Naive B cell (primary cell): ENCODE measurements at places on chromosomes 2 and 18.

DNA sequence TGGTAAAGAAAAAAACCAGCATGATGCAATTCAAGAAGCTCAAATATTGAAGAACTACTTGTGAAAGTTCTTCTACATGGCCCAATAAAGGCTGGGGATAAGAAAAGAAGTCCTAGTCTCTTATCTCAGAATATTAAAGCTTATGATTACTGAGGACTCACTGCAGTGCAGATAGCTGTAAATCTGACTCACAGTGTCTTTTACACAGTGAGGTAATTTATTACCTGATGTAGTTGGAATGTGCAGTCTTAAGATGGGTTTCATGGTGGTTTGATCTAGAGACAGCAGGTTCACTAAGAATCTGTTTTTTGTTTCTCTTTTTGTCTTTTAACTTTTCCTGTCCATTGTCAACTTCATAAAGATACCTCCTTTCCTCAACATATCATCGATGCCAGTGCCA is 484.0 kb upstream of the MAP2 start:
- H3K27me3 ChIP-seq, result no peaks in the 10 kb centered on the region
- no peak for DNase-seq
- no peak overlapping the region for H3K27ac ChIP-seq
- H3K4me3 ChIP-seq, result no peak overlapping the region
- no peaks in the 10 kb centered on the region for H3K36me3 ChIP-seq

DNA sequence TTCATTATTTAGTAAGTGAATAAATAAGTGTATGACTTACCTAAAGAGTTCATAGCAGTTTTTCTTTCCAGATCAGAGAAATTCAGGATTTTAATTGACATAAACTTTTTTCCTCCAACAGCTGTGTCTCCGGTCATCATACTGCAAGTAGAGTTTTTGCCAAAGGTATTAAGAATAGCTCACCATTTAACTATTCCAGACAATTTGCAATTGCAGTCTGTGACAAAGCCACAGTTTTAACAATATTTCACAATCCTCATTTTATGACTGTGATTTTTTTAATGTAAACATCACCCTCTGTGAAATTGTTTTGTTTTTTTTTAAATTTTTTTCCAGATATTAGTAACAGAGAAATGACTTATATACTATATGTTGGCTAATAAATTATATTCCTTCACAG is 199.1 kb downstream of the TRIB2 start:
- DNase-seq, result no peak
- H3K36me3 ChIP-seq, result no peaks in the 10 kb centered on the region
- H3K27ac ChIP-seq, result no peak overlapping the region
- peaks cover 37% of the 10 kb centered on the region for H3K27me3 ChIP-seq

GRCh38 chr2:48337871-48338270 is 192.1 kb upstream of the STON1 start:
- H3K36me3 ChIP-seq, result peaks cover 13% of the 10 kb centered on the region
- H3K27me3 ChIP-seq, result no peaks in the 10 kb centered on the region
- peaks cover 20% of the 10 kb centered on the region for H3K4me1 ChIP-seq
- no peak for DNase-seq

- no peak for DNase-seq
- H3K27me3 ChIP-seq, result no peaks in the 10 kb centered on the region
- H3K4me1 ChIP-seq, result no peaks in the 10 kb centered on the region
These were observed 1963.3 kb upstream of the PIK3C3 start for GRCh38 chr18:39991696-39992265.

GRCh38 chr2:28135799-28136198 is 245.3 kb downstream of the BABAM2 start:
- H3K27me3 ChIP-seq, result no peaks in the 10 kb centered on the region
- H3K4me1 ChIP-seq, result peaks cover 9% of the 10 kb centered on the region
- no peak overlapping the region for H3K4me3 ChIP-seq
- peaks cover 17% of the 10 kb centered on the region for H3K36me3 ChIP-seq
- H3K27ac ChIP-seq, result no peak overlapping the region

GRCh38 chr2:10798783-10799182 is 13.8 kb downstream of the PDIA6 start:
- no peak overlapping the region for H3K4me3 ChIP-seq
- peaks cover 9% of the 10 kb centered on the region for H3K4me1 ChIP-seq
- no peak for DNase-seq
- H3K27ac ChIP-seq, result peak overlapping the region; percentile 57
- peaks cover 25% of the 10 kb centered on the region for H3K36me3 ChIP-seq
- H3K27me3 ChIP-seq, result no peaks in the 10 kb centered on the region
